ENCODE measurements at places on chromosomes 16 and 17.

DNA sequence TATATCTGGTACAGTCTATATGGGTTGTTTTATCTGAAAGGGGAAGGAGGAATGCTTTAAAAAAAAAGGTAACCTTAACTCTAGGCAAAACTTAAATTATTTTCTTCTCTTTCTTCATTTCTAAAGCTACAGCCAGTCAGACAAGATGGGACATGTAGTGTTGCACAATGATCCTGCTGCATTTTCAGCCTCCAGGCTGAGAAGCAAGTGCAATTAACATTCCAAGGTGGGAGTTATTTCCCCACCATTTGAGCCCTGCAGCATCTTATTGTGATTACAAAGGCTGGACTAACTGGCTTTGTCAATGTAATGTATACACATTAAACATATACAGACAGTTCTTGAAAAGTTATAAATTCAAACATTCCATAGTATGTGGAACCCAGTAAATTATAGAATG, 22.6 kb upstream of the NF1 start:
- no peak for DNase-seq

GRCh38 chr16:5257462-5257861, 159.9 kb upstream of the EEF2KMT start:
- no peak for DNase-seq

GRCh38 chr17:29544066-29544465, 22.8 kb downstream of the ABHD15 start:
- DNase-seq: no peak

DNA sequence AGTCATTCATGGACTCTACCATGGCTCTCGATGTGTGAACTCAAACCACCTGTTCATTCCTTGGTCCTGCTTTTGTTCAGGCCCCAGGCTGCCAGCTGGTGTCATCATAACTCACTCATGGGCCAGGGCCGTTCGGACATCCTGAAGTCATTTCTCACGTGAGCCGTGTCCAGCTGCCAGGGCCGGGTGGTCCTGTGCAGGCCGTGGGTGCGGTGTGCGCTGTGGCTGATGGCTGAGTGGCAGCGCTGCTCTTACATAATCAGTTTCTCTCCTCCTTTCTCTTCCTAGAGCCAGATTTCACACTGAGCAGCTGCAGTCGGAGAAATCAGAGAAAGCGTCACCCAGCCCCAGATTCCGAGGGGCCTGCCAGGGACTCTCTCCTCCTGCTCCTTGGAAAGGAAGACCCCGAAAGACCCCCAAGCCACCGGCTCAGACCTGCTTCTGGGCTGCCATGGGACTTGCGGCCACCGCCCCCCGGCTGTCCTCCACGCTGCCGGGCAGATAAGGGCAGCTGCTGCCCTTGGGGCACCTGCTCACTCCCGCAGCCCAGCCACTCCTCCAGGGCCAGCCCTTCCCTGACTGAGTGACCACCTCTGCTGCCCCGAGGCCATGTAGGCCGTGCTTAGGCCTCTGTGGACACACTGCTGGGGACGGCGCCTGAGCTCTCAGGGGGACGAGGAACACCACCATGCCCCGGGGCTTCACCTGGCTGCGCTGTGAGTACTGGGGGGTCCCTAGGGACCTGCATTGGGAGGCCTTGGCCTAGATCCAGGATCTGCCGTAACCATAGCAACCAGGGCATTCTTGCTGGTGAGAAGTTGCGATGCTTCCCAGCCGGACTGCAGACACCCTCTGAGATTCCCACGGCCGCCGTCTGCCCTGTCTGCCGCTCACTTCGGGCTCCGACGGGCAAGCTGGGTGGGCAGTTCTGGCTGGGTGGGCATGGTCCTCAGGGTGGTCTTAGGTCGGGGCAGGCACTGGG, at the start of gene IL34:
Gene IL34 (plus strand): TSS at position 300 of the 982 bp plus-strand sequence. CDS start 389 bp downstream, at position 689.
- peak; percentile 93 for DNase-seq

DNA sequence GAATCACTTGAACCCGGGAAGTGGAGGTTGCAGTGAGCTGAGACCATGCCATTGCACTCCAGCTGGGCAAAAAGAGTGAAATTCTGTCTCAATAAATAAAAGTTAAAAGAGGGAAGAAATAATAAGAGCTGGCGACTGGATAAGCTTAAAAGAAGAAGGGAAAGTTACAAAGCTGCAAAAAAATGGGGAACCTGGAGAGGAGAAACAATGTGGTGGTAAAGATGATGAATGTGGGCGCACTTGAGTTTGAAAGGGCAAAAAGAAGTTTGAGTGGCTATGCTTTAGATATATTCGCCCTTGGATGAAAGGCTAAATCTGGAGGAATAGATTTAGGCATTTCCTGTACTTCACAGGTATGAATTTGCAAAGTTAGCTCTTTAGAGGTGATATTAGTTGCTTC, 53.0 kb upstream of the YPEL2 start:
- DNase-seq: no peak

DNA sequence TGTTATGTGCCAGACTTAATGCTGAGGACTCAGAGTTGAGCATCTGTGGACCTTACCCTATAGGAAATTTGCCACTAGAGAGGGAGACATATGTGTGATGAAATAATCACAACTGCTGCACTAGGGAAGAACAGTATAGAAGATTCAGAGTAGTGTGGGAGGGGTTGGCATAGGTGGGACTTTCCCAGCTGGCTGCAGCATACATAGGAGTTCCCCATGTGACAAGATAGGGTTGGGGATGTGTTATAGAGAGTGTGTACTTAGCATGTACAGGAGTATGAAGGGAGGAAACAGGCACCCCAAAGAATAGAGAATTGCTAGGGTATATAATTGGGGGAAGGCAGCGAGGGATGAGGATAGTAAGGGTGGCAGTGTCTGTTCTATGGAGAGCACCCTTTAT, 2.9 kb downstream of the NUP93 start:
- DNase-seq: no peak

DNA sequence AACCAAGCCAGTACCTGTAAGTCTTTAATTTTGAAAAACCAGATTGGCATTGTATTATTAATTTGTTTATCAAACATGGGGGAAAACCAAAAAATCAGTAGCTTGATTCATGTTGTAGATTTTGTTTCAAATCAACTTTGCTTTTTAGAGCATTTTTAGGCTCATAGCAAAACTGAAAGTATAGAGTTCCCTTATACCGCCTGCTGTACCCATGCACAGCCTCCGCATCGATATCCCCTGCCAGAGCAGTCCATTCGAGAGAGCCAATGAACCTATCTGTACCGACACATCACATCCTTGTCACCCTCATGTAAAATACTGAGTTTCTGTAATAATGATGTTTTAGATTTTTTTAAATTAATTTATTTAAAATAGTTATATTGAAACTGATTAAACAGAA, 16.2 kb upstream of the MRC2 start:
- no peak for DNase-seq

All from SHP77 (cell line).